ENCODE measurements at places on chromosomes 3 and 15.
A peak's percentile ranks its signal among the peaks of the same experiment; 100 is the strongest.

GRCh38 chr3:4708230-4708629, 215.1 kb downstream of the ITPR1 start:
- no peak for DNase-seq

DNA sequence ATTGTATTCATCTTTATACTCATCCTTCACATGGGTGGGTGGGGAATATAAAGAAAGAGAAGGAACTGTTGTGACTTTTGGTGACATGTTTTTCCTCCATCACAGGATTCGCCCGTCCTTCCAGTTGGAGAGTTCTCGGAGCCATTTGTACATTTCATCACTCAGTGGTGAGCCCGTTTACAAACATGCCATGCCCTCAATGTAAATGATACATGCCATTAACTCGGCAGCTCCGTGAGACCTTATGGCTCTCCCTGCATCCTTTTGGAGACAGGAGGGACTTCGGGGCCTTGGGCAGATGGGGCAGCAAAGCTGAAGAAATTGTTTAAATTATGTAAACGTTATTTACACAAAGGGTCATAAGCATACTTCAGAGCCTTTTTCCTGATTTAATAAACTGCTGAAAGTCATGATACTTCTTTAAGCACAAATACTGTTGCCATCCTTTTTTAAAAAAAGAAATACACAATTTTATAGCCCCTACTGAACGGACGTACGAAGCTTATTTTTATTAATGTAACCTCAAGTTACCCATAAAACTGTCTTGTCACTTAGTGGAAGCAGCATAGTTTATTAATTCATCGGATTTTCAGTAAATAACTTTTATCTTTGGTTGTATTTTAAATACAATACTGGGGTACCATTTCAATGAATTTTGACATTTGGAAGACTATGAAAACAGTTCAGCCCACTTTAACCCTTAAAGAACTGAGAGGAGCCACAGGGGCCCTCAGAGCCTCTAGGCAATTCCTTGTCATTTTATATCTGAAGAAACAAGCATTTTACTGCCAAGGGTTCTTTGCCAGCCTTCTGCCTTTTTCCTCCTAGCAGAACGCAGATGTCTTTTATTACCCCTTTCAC, 55.6 kb upstream of the SKOR1 start:
- DNase-seq: no peak

DNA sequence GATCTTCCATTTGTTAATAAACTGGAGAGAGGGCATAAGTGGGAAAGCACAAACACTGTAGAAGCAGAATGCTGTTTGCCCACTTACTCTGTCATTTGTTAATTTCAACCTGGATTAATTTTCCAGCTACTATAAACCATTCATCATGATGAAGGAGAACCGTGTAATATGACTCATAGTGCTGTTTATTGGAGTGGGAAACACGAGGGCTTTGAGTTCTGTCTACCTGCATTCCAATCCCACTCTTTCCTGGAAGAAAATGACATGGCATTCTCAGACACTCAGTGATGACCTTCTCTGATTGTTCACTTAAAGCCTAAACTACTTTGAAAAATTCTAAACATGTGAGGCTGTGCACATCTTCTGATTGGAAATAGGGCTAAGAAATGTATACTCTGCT, 826.7 kb downstream of the AGBL1 start:
- no peak for DNase-seq

DNA sequence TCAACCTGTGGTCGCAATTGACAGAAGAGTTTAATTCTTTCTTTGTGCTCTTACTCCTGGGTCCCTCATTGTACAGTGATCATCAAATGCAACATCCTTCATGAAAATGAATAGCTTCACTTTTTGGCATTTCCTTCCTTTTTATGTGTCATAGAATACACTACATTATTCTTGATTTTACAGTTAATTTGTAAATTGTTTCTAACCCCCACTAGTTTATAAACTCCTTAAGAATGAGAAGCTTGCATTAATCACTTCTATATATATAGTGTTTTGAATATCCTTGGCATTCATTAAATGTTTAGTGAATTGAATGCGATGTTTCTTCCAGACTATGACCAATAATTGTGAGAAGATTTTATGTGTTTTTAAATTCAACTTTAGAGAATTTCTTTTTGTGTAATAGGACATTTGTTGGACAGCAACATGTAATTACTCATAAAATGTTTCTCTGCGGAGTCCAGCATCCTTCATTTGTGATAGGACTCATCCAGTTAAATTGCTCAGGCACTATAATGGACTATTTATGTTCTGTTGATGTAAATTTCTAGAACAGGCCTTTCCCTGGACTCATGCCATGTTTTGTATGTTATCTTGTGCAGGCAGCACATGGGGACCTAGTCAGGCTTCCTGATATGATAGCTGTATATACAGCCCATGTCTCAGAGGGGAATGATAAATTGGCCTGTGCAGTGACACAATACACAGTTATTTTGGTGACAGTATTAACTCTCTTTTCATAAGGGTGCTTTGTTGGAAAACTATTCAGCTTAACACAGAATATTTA, 51.3 kb downstream of the MBNL1 start:
- peak; percentile 70 for DNase-seq

DNA sequence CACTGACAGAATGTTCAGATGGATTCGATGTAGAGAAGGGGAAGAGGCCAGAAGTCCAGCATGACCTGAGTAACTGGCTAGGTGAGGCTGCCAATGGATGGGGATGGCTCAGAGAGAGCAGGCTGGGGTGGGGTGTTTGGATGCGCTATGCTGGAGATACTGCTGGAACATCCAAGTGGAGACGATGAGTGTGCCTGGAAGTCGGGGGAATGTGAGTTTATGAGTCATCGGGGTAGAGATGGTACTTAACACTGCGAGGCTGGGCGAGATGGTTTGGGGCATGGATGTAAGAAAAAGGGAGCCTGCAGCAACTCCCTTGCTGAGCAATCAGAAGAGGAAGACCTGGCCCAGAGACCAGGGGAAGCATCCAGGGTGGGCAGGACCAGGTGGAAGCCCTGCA, 180.7 kb downstream of the SLCO3A1 start:
- DNase-seq: no peak

GRCh38 chr15:70133296-70133695, 35.6 kb upstream of the TLE3 start:
- DNase-seq: no peak

- DNase-seq: no peak
Observed at GRCh38 chr3:102936511-102937045, 501.8 kb downstream of the ZPLD1 start.

DNA sequence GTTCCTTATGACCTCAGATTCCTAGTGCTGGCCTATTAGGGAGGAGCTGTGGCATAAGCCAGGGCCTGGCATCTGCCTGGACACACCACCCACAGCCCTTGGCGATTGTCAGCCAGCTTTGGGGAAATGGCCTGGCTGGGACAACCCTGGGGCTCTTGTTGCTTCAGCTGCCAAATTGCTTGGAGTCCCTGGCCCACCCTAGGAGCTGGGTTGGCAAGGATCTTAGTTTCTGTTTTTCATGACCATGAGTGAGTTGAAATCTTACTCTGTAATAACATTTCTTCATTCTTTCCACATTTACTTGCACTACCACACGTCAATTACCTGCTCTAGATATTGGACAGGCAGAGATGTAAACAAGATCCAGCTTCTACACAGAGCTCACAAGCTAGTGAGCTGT, 1.9 kb upstream of the MYZAP start:
- no peak for DNase-seq

GRCh38 chr3:29899021-29899420, 618.1 kb downstream of the RBMS3 start:
- DNase-seq: peak; percentile 1

DNA sequence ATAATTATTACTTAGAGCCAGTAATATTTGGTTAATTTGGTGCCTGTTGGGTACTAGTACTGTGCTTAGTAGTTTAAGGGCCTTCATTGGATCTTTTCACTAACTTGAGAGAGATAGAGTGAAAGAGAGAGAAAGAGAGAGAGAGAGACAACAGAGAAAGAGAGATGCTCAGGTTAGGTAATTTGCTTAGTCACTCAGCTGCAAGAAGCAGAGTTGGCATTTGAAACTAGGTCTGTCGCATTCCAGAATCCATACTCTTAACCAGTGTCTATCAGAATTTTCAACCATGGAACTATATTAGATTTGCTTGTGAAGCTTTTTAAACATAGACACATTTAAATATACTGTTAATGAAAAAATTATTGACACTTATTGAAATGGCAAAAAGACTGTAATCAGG, 31.1 kb upstream of the NUDT16 start:
- DNase-seq: peak; percentile 38

DNA sequence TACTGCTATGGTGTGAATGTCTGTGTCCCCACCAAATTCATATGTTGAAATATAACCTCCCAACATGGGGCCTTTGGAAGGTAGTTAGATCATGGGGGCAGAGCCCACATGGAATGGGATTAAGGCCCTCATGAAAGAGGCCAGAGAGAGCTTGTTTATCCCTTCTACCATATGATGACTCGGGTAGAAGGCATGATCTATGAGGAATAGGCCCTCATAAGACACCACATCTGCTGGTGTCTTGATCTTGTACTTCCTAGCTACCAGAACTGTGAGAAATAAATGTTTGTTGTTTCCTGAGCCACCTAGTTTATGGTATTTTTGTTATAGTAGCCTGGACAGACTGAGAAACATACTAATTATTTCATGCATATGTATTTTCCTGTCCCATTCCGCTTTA, 51.9 kb downstream of the WWTR1 start:
- DNase-seq: peak; percentile 77

- no peak for DNase-seq
Observed at GRCh38 chr15:101359365-101359947, 64.4 kb upstream of the SNRPA1 start.

DNA sequence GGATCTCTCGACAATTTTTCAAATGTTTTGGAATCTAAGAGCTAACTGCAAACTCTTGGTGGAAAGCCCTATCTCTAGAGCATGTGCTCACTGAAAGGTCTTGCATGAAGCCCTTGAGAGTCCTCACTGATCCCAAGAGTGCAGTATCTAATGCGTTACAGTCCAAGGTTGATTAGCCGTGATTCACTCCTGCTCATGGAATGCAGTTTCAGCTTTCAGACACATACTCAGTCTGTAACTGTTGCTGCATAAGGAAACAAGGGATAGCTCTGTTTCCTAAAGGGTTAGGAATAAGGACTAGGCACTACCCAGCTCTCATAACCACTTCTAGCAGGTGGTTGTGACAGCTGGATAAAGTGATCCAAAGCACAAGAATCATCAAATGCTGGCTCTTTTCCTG, 687.4 kb upstream of the CFAP20DC start:
- no peak for DNase-seq

GRCh38 chr3:78972617-78973301, 795.0 kb downstream of the ROBO1 start:
- DNase-seq: no peak

All from HFFc6 (cell line).